ENCODE measurements at places on chromosomes 1 and 21.

- DNase-seq: no peak
These were observed 56.7 kb upstream of the ZC3H11B start for GRCh38 chr1:219669556-219669955.

DNA sequence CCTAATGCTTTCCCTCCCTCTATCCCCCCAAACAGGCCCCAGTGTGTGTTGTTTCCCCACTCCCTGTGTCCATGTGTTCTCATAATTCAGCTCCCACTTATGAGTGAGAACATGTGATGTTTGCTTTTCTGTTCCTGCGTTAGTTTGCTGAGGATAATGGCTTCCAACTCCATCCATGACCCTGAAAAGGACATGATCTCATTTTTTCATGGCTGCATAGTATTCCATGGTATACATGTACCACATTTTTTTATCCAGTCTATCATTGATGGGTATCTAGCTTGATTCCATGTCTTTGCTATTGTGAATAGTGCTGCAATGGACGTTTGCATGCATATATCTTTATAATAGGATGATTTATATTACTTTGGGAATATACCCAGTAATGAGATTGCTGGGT is 8.7 kb downstream of the PRSS38 start:
- no peak for DNase-seq

GRCh38 chr1:8138673-8139072 is 112.6 kb upstream of the ERRFI1 start:
- no peak for DNase-seq

- no peak for DNase-seq
These were observed 68.3 kb upstream of the NR5A2 start for GRCh38 chr1:199959033-199959774.

DNA sequence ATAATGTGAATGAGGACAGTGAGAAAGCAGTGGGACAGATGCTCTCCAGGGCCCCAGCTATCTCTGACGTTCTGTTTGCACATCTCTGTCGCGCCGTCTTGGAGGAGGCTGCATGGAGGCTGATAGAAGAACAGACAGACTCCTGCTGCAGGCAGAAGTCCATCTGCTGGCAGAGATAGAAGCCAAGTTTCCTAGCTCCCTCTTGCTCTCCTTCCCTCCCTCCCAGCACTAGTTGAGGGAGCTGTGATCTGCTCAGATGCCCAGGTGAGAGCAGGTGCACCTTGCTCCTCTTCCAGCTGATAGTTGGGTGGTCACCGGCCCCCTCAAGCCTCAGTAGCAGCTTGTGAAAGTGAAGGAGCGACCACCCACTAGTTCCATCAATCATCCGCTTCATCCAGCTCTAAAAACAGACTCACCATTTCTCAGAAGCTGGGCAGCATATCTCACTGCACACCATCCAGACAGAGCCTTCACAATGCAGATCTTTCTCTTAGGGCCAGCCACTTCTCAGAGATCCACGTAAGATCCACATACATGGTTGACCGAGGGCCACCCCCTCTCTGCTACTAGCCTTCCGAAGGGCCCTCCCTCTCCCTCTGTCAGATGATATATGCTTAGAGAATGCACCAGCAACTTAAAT is 12.9 kb downstream of the LRRN2 start:
- no peak for DNase-seq

- DNase-seq: no peak
These were observed 177.6 kb upstream of the OLFM3 start for GRCh38 chr1:102174259-102174863.

DNA sequence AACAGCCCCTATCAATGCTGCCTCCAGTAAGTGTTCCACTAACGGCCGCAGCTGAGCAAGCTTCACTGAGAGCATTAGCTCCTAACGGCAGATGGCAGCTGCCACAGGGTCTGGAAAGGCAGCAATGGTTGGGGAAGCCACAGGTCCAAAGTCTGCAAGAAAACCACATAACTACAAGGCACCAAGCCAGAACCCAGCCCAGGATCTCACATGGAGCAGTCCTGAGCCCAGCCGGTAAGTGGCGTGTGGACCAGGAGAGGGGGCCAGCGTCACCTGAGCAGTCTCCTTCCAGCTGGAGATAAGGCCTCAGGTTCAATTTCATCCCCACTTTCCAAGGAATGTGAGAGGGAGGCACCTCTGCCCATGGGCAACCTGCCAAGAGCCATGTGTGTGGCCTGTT is 13.2 kb downstream of the SYT2 start:
- peak; percentile 25 for DNase-seq

GRCh38 chr21:36733857-36734256 is 34.9 kb downstream of the SIM2 start:
- DNase-seq: no peak

- DNase-seq: no peak
These were observed 30.4 kb downstream of the ARID4B start for GRCh38 chr1:235297579-235297978.

DNA sequence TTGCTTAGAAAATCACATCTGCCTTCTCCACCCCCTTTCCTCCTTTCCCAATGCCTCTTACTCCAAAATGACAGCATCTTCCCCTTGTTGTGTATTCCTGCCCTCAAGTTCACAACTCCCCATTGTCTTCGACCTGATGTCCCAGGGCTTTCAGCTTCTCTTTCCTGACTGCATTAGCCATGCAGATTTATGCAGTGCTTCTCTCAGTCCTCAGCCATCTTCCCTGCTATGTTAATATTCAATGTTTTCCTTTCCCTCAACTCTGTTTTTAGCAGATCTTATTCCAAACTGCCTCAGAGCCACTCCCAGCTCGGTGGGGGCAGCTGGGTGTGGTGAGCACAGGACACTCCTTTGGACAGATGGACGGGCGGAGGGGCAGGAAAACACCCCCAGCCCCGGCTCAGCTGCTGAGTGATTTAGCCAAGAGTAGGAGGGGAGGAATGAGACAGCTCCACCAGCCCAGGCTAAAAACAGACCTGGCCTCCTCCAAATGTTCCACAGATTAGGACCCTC is 71.0 kb downstream of the CD2 start:
- peak; percentile 58 for DNase-seq

- DNase-seq: no peak
These were observed 6.9 kb downstream of the PDPN start for GRCh38 chr1:13590486-13590885.

GRCh38 chr1:166839600-166840308 is 479 bp downstream of the POGK start:
- peak; percentile 72 for DNase-seq

- no peak for DNase-seq
These were observed 139.9 kb downstream of the ASTN1 start for GRCh38 chr1:177024623-177025022.

DNA sequence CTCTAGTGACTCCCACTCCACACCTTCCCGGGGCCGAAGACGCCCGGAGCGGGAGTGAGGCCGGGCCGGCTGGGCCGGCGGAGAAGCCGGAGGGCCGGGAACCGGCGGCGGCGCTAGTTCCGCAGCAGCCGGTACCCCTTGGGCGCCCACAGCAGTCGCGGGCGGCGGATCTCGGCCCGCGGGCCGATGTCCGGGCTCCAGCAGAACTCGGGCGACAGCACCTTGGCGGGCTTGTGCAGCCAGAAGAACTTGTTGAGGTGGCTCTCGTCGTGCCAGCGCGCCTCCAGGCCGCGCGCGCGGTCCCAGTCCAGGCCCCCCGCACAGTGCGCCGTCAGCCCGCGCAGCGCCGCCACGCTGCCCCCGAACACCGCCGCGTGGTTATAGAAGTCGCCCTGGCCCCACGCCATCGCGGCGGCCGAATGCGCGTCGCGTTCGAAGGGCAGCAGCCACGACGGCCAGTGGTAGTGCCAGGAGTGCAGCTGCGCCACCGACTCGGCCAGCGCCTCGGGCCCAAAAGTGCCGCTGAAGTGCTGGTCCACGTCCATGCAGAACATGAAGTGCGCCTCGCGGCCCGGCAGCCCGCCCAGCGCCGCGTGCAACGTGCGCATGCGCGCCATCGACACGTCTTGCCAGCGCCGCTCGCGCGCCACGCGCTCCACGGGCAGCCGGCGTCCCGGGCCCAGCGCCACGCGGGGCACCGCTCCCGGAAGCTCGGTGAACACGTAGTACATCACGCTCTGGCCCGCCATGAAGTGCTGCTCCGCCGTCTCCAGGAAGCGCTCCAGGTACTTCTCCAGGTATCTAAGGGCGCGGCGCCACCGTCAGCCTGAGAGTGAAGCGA is 14.0 kb downstream of the A3GALT2 start:
- DNase-seq: peak; percentile 72

- DNase-seq: no peak
These were observed 94.6 kb upstream of the TENT5C start for GRCh38 chr1:117511273-117511672.

- no peak for DNase-seq
These were observed 34.3 kb downstream of the SMG7 start for GRCh38 chr1:183506561-183506960.

DNA sequence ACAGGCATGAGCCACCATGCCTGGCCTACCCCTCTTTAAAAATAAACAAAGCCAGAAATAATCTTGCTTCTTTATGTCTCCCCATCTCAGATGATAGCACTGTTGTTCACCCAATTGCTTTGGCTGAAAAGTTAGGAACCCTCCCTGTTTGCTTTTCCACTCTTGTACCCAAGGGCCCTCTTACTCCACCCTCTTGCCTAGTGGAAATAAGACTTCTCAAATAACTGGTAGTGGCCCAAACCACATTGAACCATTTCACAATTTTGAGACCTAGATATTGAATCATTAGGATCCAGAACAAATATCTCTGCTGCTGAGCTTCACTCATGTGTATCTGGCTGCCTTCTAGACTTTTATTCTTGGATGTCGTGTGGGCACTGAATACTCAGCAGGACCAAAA is 37.7 kb downstream of the RNF220 start:
- DNase-seq: no peak

GRCh38 chr1:160437432-160438316 is 37.3 kb downstream of the VANGL2 start:
- DNase-seq: no peak

- no peak for DNase-seq
These were observed 42.8 kb upstream of the USP24 start for GRCh38 chr1:55257958-55258357.

- peak; percentile 83 for DNase-seq
These were observed 522 bp downstream of the RC3H1 start for GRCh38 chr1:174021591-174022079.

DNA sequence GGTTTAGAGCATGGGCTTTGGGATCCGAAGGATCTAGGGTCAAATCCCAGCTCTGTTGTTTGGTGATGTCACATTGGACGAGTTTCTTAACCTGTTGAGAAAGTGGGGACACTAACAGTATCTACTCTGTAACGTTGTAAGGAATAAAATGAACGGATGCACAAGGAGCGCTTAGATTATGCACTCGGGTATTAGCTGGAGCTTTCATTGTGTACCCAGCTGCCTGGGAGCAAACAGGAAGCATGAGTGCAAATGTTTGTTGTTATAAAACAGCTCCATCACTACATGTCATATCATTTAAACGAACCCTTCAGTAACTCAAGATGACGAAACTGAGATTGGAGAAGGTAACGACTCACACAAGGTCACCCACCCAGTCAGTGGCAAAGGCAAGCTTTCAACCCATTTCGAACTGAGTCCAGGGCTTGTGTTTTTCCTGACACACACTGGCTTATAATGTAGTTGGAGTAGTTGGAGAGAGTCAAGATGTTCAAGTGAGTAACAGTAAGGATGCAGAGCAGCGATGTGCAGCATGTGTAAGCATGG is 16.2 kb upstream of the SLC6A17 start:
- DNase-seq: no peak

- no peak for DNase-seq
These were observed 175.5 kb upstream of the PTBP2 start for GRCh38 chr1:96545935-96546656.

- no peak for DNase-seq
These were observed 48.3 kb downstream of the FGGY start for GRCh38 chr1:59345221-59345620.

GRCh38 chr1:227058321-227058751 is 118.2 kb downstream of the COQ8A start:
- DNase-seq: no peak

DNA sequence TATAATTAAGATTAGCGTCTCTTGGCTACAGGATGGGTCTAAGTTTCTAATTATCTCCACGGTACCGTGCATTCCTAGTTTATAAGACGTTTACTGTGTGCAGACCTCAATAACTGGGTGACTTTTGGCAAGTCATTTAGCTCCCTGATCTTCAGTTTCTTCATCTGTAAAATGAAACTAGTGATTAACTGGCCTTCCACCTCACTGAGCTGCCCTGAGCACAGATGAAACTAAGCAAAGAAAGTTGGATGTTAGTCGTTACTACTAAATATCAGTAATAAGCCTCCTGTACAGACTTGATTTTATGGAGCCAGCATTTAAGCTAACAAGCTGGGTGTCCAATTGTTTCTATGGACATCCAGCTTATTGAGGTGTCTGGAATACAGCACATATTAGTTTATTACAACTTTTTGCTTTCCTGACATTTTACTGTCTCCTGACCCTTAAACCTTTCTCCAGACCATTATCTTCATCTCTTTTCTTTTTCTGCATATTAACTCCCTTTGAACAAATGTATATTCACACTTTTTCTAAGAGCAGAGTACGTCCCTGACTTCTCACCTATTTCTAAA is 1.1 kb downstream of the CR2 start:
- peak; percentile 23 for DNase-seq

- peak; percentile 75 for DNase-seq
These were observed 137.7 kb downstream of the COL11A1 start for GRCh38 chr1:102970496-102971078.

DNA sequence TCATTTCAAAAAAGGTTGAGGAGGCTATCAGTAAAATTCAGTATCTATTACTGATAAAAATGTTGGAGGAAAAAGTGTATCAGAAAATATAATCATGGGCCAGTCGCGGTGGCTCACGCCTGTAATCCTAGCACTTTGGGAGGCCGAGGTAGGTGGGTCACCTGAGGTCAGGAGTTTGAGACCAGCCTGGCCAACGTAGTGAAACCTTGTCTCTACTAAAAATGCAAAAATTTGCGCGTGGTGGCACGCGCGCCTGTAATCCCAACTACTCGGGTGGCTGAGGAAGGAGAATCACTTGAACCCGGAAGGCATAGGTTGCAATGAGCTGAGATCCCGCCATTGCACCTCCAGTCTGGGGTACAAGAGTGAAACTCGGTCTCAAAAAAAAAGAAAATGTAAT is 5.3 kb upstream of the ATP1A4 start:
- DNase-seq: no peak

- no peak for DNase-seq
These were observed 42.1 kb downstream of the NOS1AP start for GRCh38 chr1:162111572-162111971.

DNA sequence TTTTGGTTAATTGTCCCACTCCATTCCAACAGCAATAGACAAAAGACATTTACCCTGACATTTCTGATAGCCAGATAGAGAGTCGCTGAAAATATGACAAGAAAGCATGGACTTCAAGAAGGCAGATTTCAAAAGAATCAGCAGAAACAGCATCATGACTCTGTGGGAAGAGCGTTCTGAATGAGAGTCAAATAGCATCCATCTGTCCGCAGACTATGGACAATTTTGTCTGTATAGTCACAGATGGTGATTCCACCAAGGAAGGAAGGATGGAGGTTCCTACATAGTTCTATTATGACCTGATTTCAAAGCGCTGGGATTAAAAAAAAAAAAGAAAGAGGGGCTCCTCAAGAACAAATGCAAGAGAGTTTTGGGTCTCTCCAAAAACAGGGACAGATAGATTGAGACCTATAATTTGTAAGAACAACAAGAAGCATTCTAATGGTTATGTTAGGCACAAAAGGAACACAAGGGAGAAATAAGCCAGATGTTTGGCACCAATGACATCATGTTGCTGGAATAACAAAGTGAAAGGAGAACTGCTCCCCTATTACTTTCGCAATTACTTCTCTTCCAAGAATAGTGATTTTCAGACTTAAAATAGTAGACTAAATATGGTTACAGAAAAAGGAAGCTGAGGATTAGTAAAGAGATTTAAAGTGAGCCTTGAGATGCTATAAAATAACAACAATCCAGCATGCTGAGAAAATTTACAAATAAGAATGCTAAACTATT is 28.5 kb downstream of the NIBAN1 start:
- no peak for DNase-seq

Measured in eye (tissue), 1 donor.